SJSA1 (cell line): ENCODE measurements at places on chromosomes 16 and 17. TPM values are rescaled to one million over a fixed set of nuclear protein-coding genes. Genes with fewer than 3 reads are reported as not detected.
A peak's percentile ranks its signal among the peaks of the same experiment; 100 is the strongest.

- no peak for DNase-seq
- no peak overlapping the region for H3K27ac ChIP-seq
- no peaks in the 10 kb centered on the region for H3K36me3 ChIP-seq
- no peaks in the 10 kb centered on the region; the same call in 1 of the 2 replicates for H3K27me3 ChIP-seq
- H3K4me3 ChIP-seq, result no peak overlapping the region
Measured at GRCh38 chr16:83850947-83851346, 43.2 kb downstream of the HSBP1 start.

DNA sequence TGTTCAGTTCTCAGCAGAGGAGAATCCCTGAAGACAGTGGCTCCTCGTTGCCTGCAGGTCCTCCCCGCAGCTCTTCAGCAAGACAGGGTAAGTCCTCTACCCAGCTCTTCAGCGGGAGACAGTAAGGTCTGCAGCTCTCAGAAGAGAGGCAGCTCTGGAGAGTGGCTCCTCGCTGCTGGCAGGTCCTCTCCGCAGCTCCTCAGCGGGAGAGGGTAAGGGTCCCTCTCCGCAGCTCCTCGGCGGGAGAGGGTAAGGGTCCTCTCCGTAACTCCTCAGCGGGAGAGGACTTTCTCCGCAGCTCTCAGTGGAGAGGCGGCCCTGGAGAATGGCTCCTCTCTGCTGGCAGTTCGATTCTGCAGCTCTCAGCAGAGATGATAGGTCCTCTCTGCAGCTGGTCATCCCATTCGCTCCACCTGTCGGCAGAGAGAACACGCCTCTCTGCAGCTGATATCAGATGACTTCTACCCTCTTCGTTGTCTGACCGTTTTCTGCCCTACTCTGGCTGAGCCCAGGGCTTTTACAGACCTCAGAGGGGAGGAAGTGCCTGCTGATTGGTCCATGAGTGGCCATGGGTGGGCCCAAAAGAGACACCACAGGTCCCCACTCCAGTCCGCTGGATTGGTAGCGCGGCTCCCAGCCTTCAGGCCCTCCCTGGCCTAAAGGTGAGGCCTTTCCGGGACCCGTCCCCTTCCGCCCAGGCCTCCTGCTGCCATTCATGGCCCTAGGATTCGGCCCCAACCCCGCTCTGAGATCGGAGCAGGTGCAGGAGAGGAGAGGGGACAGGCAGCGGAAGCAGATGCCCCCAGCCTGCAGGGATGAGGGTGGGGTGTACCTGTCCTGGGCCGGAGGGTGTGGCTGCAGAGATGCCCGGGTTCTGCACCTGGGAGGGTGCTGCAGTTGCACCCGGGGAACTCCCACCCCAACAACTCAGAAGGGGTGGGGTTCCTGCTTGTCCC, 11.9 kb upstream of the SHCBP1 start:
- no peaks in the 10 kb centered on the region for H3K36me3 ChIP-seq
- no peak for DNase-seq
- H3K4me3 ChIP-seq, result no peak overlapping the region
- H3K27ac ChIP-seq, result no peak overlapping the region
- H3K4me1 ChIP-seq, result peaks cover 3% of the 10 kb centered on the region; the same call in 1 of the 2 replicates

- no peak overlapping the region for H3K27ac ChIP-seq
- DNase-seq, result peak; percentile 17
- no peaks in the 10 kb centered on the region for H3K36me3 ChIP-seq
- H3K27me3 ChIP-seq, result no peaks in the 10 kb centered on the region
Measured at GRCh38 chr16:29023279-29024277, 38.7 kb downstream of the LAT start.

Gene LITAFD
- total RNA-seq, result not detected in 2 replicates
